ENCODE measurements at places on chromosomes 12 and 14.
A peak's percentile ranks its signal among the peaks of the same experiment; 100 is the strongest.

GRCh38 chr12:90938451-90938850, 16.5 kb downstream of the CCER1 start:
- no peaks in the 10 kb centered on the region for H3K27me3 ChIP-seq
- H3K36me3 ChIP-seq = no peaks in the 10 kb centered on the region
- DNase-seq = peak; percentile 73
- H3K4me1 ChIP-seq = peaks cover 4% of the 10 kb centered on the region

DNA sequence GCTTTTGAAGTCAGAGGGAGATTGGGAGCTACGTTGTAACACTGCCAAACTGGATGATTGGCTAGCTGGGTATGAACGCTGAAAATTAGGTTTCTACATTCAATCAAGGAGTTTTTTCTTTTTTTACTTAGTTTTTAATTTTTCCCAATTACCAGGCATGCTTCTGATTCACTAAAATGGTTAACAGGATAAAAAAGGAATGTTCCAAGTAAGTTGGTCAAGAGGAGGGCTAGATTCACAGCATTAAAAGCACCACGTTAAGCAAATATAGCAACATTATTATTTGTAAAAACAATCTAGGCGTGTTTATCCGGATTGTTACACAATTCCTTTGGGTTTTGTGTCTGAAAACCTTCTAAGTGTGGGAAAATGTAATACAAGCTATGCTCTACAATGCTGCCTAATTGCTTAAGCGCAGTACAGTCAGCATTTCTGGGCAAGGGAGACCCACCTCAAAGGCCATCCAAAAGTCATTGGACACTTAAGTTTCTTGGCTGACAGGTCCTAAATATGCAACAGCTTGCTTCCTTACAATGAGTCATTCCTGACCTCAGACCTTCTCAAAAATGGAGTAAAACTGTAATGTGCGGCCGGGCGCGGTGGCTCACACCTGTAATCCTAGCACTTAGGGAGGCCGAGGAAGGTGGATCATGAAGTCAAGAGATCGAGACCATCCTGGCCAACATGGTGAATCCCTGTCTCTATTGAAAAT, 1.2 kb downstream of the RPLP0 start:
- H3K27me3 ChIP-seq = no peaks in the 10 kb centered on the region
- peaks cover 8% of the 10 kb centered on the region for H3K4me1 ChIP-seq
- DNase-seq = peak; percentile 77
- peak overlapping the region; percentile 57 for H3K27ac ChIP-seq
- peaks cover 38% of the 10 kb centered on the region for H3K36me3 ChIP-seq

- peaks cover 4% of the 10 kb centered on the region for H3K27me3 ChIP-seq
- DNase-seq = no peak
- no peak overlapping the region for H3K4me3 ChIP-seq
- H3K27ac ChIP-seq = no peak overlapping the region
Measured at GRCh38 chr14:63565448-63565847, 22.3 kb upstream of the PPP2R5E start.

DNA sequence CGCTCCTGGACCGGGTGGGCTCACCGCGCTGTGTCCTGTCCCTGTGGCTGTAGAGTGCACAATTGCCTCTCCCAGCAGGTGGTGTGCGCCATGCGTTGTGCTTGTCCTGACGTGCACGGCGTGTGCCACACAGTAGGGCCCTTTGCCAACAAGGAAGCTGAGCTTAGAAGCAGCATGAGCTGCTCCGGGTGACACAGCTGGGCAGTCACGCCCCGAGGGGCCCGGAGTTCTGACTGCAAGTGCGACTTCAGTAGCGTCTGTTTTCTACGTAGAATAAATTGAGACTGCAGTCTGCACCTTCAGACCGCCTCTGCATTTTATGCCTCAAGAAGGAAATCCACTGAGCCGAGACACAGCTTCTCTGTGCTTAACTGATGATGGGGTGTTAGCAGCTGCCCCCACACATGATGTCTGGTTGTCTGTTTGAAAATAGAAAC, 81.6 kb downstream of the ADGRD1 start:
- H3K36me3 ChIP-seq = no peaks in the 10 kb centered on the region
- H3K27ac ChIP-seq = no peak overlapping the region
- no peak for DNase-seq
- H3K4me3 ChIP-seq = no peak overlapping the region

- H3K27ac ChIP-seq = no peak overlapping the region
- H3K4me3 ChIP-seq = no peak overlapping the region
- H3K27me3 ChIP-seq = peaks cover 15% of the 10 kb centered on the region
- H3K4me1 ChIP-seq = no peaks in the 10 kb centered on the region
- no peaks in the 10 kb centered on the region for H3K36me3 ChIP-seq
Measured at GRCh38 chr14:104657563-104658324, 31.7 kb upstream of the INF2 start.

GRCh38 chr12:124289634-124290600, 5.0 kb upstream of the RFLNA start:
- no peak overlapping the region for H3K27ac ChIP-seq
- H3K4me3 ChIP-seq = no peak overlapping the region
- H3K36me3 ChIP-seq = no peaks in the 10 kb centered on the region
- DNase-seq = peak; percentile 43

DNA sequence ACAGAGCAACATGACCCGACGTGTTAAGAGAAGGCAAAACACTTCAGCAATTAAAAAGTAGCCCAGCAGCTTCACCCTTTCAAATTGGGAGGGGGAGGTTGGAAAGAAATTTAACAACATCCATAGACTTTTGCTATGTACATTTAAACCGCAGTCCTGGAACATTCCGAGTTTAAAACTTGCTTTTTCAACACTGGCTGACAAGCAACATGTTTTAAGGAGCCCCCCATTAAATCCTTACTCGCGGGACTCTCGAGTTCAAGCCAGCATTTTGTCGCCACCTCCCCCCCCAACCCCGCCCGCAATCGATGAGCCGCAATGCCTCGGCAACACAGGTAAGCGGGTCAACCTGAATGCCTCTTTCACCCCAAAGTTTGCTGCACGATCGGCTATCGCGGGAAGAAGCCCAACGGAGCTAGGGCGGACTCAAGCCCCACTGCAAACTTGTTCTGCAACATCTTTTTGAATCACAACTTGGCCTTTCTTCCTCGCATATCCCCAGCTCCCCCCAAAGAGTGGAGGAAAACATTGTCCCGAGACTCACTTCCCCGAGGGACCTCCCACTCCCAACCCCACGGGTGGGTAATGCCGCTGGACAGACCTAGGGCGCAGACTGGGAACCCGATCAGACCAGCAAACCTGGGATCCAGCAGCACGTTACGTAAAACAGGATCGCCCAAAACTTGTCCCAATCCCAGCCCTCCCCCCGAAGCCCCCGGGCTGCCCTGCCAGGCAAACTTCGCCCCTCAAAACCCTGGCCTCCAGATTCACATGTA, 777 bp downstream of the ZFP36L1 start:
- H3K4me3 ChIP-seq = peak overlapping the region; percentile 97
- peaks cover 11% of the 10 kb centered on the region for H3K4me1 ChIP-seq
- no peaks in the 10 kb centered on the region for H3K27me3 ChIP-seq
- H3K27ac ChIP-seq = peak overlapping the region; percentile 98

GRCh38 chr12:25472453-25472852, 80.6 kb downstream of the LMNTD1 start:
- peaks cover 4% of the 10 kb centered on the region for H3K4me1 ChIP-seq
- no peak overlapping the region for H3K4me3 ChIP-seq
- H3K27ac ChIP-seq = no peak overlapping the region
- no peaks in the 10 kb centered on the region for H3K36me3 ChIP-seq
- no peak for DNase-seq
- H3K27me3 ChIP-seq = no peaks in the 10 kb centered on the region

GRCh38 chr12:52715416-52715815, 12.1 kb upstream of the KRT77 start:
- no peak overlapping the region for H3K27ac ChIP-seq
- H3K4me1 ChIP-seq = no peaks in the 10 kb centered on the region
